Chondrocyte (in vitro differentiated cells): ENCODE measurements at places on chromosomes 4 and X.

GRCh38 chr4:150717952-150718351 is 136.0 kb downstream of the MAB21L2 start:
- no peaks in the 10 kb centered on the region for H3K36me3 ChIP-seq
- no peak overlapping the region for H3K27ac ChIP-seq
- peaks cover 6% of the 10 kb centered on the region for H3K4me1 ChIP-seq
- no peaks in the 10 kb centered on the region for H3K27me3 ChIP-seq

- no peaks in the 10 kb centered on the region for H3K27me3 ChIP-seq
- H3K4me3 ChIP-seq: peak overlapping the region; percentile 5
- peaks cover 3% of the 10 kb centered on the region for H3K36me3 ChIP-seq
- H3K27ac ChIP-seq: peak overlapping the region; percentile 87
- H3K4me1 ChIP-seq: peaks cover 96% of the 10 kb centered on the region
Measured at GRCh38 chr4:147772459-147772969, 40.6 kb downstream of the ARHGAP10 start.

GRCh38 chr4:115152965-115153364 is 39.5 kb upstream of the NDST4 start:
- no peak for DNase-seq
- H3K4me3 ChIP-seq: no peak overlapping the region
- no peaks in the 10 kb centered on the region for H3K36me3 ChIP-seq

- no peaks in the 10 kb centered on the region for H3K27me3 ChIP-seq
- no peak overlapping the region for H3K4me3 ChIP-seq
- H3K27ac ChIP-seq: no peak overlapping the region
- peaks cover 26% of the 10 kb centered on the region for H3K4me1 ChIP-seq
- DNase-seq: no peak
Measured at GRCh38 chrX:121496966-121497365, 449.6 kb downstream of the GLUD2 start.

- H3K36me3 ChIP-seq: no peaks in the 10 kb centered on the region
- DNase-seq: no peak
- H3K4me1 ChIP-seq: no peaks in the 10 kb centered on the region
- H3K27ac ChIP-seq: no peak overlapping the region
- peaks cover under 1% of the 10 kb centered on the region for H3K27me3 ChIP-seq
Measured at GRCh38 chrX:104104676-104105075, 7.6 kb upstream of the ZCCHC18 start.

- peaks cover 38% of the 10 kb centered on the region for H3K27me3 ChIP-seq
- peak; percentile 79 for DNase-seq
- H3K36me3 ChIP-seq: no peaks in the 10 kb centered on the region
- no peaks in the 10 kb centered on the region for H3K4me1 ChIP-seq
- H3K4me3 ChIP-seq: no peak overlapping the region
Measured at GRCh38 chrX:110944751-110945675, 149.4 kb upstream of the CHRDL1 start.

DNA sequence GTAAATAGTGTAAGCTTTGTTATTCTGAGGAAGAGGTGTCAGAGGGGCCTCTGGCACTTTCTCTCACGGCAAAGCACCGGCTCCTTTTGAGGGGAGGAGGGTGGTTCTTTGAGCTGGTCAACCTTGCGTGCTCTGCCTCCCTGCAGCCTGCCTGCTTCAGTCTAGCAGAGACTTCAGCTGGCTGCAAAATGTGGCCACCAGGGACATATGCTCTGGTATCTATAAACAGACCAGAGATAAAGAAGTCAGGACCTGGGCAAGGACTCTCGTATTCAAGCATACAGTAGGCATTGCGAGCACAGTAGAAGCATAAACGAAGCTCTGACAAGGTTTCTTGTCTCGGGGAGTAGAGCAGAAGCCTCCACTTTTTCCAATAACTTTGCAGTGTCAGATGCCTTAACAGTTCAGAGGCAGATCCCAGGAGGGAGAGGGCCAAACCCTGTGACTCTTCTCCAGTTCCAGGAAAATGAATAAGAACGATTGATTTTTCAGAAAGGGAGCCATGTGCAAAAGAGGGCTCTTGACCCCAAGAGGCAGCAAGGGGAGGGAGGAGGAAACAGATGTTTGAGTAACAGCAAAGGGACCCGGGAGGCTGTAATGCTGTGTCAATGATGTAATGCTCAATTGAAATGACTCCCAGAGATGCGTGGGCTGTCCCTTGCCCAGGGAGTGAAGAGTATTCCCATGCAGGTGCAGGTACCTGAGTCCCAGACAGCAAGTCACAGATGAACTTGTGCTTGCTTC is 57.9 kb upstream of the TEX13D start:
- no peaks in the 10 kb centered on the region for H3K27me3 ChIP-seq
- no peak overlapping the region for H3K4me3 ChIP-seq
- H3K27ac ChIP-seq: no peak overlapping the region
- peaks cover 6% of the 10 kb centered on the region for H3K4me1 ChIP-seq

- no peak for DNase-seq
- no peak overlapping the region for H3K4me3 ChIP-seq
- H3K27ac ChIP-seq: no peak overlapping the region
- H3K36me3 ChIP-seq: peaks cover 7% of the 10 kb centered on the region
Measured at GRCh38 chrX:64192040-64192439, 13.5 kb downstream of the AMER1 start.

- peaks cover 21% of the 10 kb centered on the region for H3K4me1 ChIP-seq
- no peak overlapping the region for H3K4me3 ChIP-seq
- H3K36me3 ChIP-seq: no peaks in the 10 kb centered on the region
- no peaks in the 10 kb centered on the region for H3K27me3 ChIP-seq
Measured at GRCh38 chrX:34961662-34962061, 19.1 kb downstream of the FAM47B start.

DNA sequence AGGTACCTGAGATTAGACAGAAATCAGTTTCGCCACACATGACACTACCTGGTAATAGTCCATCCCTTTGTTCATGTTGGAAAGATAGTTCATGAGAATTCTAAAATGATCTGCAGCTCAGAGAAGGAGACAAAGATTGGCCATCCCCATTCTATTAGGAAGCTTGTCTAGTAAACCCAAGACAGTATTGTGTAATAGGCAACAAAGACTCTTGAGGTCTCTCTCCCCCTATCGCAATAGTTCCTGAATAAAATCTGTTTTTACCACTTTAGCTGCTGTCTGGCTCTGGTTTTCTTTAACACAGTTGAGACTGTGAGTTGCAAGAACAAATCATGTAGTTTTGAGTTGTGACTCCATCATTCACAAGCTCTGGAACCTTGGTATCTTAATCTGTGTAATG is 14.8 kb upstream of the BBS7 start:
- H3K4me1 ChIP-seq: peaks cover 6% of the 10 kb centered on the region
- peaks cover 5% of the 10 kb centered on the region for H3K36me3 ChIP-seq
- DNase-seq: no peak
- H3K4me3 ChIP-seq: no peak overlapping the region
- no peak overlapping the region for H3K27ac ChIP-seq

- no peaks in the 10 kb centered on the region for H3K27me3 ChIP-seq
- no peaks in the 10 kb centered on the region for H3K4me1 ChIP-seq
- no peak overlapping the region for H3K4me3 ChIP-seq
- DNase-seq: no peak
- H3K36me3 ChIP-seq: peaks cover 5% of the 10 kb centered on the region
Measured at GRCh38 chr4:126748736-126749135, 884.0 kb upstream of the INTU start.

GRCh38 chr4:66219401-66219800 is 549.1 kb upstream of the EPHA5 start:
- no peak overlapping the region for H3K27ac ChIP-seq
- H3K27me3 ChIP-seq: no peaks in the 10 kb centered on the region
- H3K4me1 ChIP-seq: no peaks in the 10 kb centered on the region
- no peaks in the 10 kb centered on the region for H3K36me3 ChIP-seq
- DNase-seq: no peak

DNA sequence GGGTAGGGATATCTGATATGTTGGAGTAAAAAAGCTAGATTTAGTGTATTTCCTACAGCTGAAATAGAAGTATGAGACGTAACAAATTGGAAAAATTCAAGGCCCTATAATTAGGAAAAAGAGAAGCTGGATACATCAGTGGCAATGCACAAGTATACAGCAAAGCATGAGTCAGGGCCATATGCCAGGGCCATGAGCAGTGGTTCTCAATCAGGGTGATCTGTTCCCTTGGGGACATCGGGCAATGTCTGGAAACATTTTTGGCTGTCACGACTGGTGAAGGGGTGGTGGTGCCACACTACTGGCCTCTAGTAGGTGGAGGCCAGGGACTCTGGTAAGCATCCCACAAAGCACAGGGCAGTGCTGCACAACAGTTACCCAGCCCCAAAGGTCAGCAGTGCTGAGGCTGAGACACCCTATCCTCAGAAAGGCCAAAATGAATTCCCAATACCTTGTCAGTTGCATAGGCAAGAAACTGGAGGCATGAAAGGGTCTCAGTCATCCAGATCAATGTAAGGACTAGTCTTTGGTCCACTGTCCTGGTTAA is 36.8 kb upstream of the NAP1L5 start:
- H3K27me3 ChIP-seq: no peaks in the 10 kb centered on the region
- no peak overlapping the region for H3K27ac ChIP-seq
- peaks cover 21% of the 10 kb centered on the region for H3K4me1 ChIP-seq
- H3K4me3 ChIP-seq: no peak overlapping the region
- peaks cover 14% of the 10 kb centered on the region for H3K36me3 ChIP-seq
- DNase-seq: no peak

DNA sequence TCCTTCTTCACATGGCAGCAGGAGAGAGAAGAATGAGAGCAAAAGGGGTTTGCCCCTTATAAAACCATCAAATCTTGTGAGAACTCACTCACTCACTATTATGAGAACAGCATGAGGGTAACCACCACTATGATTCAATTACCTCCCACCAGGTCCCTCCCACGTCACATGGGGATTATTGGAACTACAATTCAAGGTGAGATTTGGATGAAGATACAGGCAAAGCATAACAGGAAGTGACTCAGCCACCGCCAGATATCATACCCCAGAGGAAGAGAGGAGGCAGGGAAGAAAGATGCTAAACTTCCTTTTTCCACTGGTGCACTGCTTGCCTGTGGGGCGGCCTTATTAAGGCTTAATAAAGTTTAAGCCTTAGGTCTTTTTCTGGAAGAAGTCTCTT is 766.1 kb downstream of the KCTD8 start:
- H3K27me3 ChIP-seq: no peaks in the 10 kb centered on the region
- H3K4me1 ChIP-seq: no peaks in the 10 kb centered on the region
- no peak overlapping the region for H3K4me3 ChIP-seq
- H3K36me3 ChIP-seq: no peaks in the 10 kb centered on the region
- DNase-seq: no peak

GRCh38 chr4:39304651-39305050 is 61.5 kb downstream of the RFC1 start:
- H3K27ac ChIP-seq: peak overlapping the region; percentile 74
- no peak overlapping the region for H3K4me3 ChIP-seq
- H3K4me1 ChIP-seq: peaks cover 31% of the 10 kb centered on the region
- H3K36me3 ChIP-seq: peaks cover 31% of the 10 kb centered on the region
- DNase-seq: no peak

DNA sequence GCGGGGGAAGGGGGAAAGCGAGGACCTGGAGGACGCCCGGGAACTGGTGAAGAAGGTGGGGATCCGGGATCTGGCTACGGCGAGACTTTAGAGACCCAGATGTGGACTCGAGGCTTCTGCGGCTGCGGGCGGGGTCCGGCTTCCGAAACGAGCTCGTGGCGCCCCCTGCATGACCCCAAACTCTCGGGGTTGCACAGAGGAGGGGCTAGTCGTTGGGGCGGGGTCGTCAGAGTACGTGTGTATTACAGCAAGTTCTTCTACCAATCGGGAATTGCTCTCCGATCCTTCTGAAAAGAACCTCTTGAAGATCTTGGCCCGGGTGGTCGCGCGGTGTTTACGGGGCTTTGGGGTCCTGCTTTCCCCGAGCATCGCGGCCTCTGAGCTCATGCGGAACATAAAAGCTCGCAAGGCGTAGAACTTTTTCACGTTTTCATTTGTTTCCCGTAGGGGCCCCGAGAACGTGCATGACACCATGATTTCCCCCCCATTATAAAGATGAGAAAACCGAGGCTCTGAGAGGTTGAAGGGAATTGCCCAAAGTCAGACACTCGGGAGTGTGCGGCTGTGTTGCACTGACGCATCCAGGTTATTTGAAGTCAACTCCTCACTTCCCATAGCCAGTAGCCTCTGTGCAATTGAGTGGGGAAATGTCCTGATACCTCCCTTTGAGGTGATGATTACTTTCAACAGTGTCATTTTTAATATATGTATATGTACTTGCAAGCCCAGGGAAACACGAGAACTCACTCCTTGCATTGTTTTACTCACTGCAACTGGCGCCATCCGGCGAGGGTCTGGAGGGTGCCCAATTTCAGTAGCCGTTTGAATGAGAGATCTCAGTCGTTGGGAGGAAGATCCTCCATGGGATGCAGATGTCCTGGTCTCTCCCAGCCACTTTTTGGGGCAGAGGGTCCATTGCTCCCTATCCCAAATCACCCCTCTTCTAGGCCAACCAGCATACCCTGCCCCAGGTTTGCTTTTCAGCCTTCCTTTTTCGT is at the start of gene BEND4:
TSS of gene BEND4 (minus strand) at position 149 of the 998 bp plus-strand sequence. CDS start 512 bp downstream, outside the sequence.
- H3K4me3 ChIP-seq: peak within 1 kb of the TSS; percentile 53
- DNase-seq: no peak
- H3K27ac ChIP-seq: no peak within 1 kb of the TSS
- peaks cover 20% of the 10 kb centered on the region for H3K4me1 ChIP-seq
- peaks cover 4% of the 10 kb centered on the region for H3K36me3 ChIP-seq

GRCh38 chr4:36330796-36331195 is 49.4 kb downstream of the DTHD1 start:
- no peak for DNase-seq
- H3K27ac ChIP-seq: no peak overlapping the region
- no peaks in the 10 kb centered on the region for H3K4me1 ChIP-seq

DNA sequence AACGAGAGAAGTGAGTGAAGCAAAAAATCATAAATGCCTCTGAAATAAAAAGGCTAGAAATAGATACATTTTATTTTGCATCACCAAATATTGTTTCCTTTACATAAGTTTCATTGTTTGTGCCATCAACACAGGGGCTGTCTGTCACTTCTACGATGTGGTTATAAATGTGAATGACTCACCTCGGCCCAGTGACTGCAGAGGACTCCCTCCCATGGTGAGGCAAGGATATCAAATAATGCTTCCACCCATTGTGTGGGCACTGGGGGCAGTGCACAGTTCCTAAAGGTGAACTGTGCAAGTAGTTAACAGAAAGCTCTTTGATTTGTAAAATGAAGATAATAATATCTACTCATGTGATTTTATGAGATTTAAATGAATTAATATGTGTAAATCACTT is 230.3 kb upstream of the NEIL3 start:
- DNase-seq: no peak
- H3K27me3 ChIP-seq: peaks cover 15% of the 10 kb centered on the region
- no peak overlapping the region for H3K27ac ChIP-seq
- H3K4me3 ChIP-seq: no peak overlapping the region
- H3K4me1 ChIP-seq: no peaks in the 10 kb centered on the region

DNA sequence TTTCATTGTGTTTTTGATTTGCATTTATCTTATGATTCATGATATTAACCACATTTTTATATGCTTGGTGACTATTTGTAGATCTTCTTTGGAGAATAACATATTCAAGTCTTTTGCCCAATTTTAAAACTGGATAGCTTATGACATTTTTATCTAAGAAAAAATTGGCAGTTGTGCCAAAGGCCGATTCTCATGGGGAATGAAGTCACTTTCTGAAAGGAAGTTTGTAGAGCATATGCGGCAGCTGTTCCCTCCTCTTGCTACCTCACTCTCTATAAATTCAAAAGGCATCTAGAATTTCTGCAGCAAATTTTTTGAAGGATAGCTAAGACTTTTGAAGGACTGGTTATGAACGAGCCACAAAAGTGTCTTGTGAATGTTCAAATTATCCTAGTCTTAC is 2353.5 kb downstream of the ARAP2 start:
- no peak for DNase-seq
- no peak overlapping the region for H3K27ac ChIP-seq
- H3K36me3 ChIP-seq: no peaks in the 10 kb centered on the region
